ENCODE measurements at places on chromosomes 16 and 17.

GRCh38 chr17:38613981-38614779 lies 8.4 kb upstream of the SRCIN1 start:
- no peaks in the 10 kb centered on the region for H3K4me1 ChIP-seq
- peaks cover 6% of the 10 kb centered on the region for H3K36me3 ChIP-seq
- H3K27me3 ChIP-seq: peaks cover 48% of the 10 kb centered on the region
- no peak overlapping the region for H3K27ac ChIP-seq
- H3K4me3 ChIP-seq: no peak overlapping the region

- H3K27me3 ChIP-seq: peaks cover 15% of the 10 kb centered on the region
- no peaks in the 10 kb centered on the region for H3K4me1 ChIP-seq
- H3K36me3 ChIP-seq: peaks cover 2% of the 10 kb centered on the region
- DNase-seq: no peak
These were observed 28.1 kb downstream of the MMP15 start for GRCh38 chr16:58053682-58054005.

DNA sequence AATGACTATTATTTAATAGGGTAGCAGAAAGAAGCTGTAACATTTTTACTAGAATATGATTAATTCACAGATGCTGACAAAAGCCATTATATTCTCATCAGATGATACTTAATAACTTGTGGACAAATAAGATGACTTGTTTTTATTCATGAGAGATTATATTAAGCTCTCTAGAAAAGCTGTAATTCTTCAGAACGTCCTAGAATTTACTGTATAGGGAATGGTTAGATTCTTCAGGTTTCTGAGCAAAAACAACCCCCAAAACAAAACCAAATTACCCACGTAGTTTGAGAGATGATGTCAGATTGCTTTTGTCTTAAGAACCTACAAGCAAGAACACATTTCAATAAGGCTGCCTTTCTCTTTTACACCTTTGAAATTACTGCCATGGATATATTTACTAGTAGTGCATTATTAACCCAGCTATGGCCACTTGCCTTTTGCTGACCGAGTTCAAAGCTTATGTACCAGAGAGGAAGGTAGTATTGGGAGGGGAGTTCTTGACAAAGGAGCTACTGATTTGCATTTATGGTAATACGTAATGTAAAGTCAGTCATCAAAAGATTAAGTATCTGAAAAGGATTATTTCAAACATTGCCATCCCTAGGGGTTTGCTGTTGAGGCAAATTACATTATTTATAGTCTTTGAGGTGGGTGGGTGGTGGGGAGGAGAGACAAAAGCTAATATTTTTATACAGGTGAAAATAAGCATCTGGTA lies 51.7 kb downstream of the NLK start:
- DNase-seq: no peak
- H3K27me3 ChIP-seq: no peaks in the 10 kb centered on the region
- no peaks in the 10 kb centered on the region for H3K36me3 ChIP-seq

DNA sequence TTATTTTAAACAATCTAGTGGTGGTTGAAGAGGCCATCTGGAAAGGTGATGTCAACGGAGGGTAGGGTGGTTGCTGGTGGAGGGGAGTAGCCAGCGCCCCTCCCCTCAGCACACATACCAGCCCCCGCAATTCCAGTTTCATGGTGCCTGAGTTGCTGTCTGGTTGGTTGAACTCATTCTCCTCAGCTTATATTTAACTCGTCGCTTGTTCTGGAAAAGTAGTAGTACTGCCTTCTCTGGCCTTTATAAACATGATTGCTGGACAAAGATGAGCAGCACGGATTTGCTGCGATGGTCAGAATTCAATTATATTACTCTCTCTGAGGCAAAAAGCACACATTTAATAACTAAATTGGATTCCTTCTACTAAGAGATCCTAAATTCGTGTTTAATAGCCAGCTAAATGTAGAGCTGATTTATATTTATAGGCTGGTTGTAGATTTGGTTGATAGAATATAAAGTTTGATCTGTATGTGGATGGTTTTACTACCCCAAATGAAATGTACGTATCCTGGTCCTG lies 238.0 kb upstream of the TBX2 start:
- no peaks in the 10 kb centered on the region for H3K27me3 ChIP-seq
- peaks cover 15% of the 10 kb centered on the region for H3K4me1 ChIP-seq

DNA sequence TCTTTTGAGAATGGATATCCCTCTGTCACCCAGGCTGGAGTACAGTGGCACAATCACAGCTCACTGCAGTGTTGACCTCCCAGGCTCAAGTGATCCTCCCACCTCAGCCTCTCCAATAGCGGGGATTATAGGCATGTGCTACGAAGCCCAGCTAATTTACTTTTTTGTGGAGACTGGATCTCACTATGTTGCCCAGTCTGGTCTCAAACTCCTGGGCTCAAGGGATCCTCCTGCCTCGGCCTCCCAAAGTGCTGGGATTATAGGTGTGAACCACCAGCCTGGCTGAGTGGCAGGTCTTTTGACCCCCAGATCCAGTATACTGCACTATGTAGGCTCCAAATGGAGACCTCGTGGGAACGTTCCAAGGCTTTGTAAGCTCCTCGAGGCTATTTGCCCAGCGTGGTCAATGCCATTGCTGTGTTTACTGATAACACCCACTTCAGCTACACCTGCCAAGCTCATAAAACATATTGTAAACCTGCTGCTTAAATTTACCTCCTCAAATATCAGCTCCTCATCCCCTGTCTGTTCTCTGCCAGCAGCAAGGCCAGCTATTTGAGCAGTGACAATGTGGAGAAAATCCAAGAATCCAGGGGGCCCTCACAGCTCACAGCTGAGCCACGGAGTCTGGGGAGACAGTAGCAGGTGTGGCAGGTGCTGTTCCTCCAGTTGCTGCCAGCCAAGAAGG lies 16.2 kb upstream of the KIFC3 start:
- H3K27me3 ChIP-seq: peaks cover 8% of the 10 kb centered on the region
- no peaks in the 10 kb centered on the region for H3K36me3 ChIP-seq
- no peak overlapping the region for H3K4me3 ChIP-seq
- peaks cover 16% of the 10 kb centered on the region for H3K4me1 ChIP-seq
- H3K27ac ChIP-seq: peak overlapping the region; percentile 47
- no peak for DNase-seq

GRCh38 chr17:42342242-42343008 lies 45.8 kb downstream of the STAT3 start:
- no peak for DNase-seq
- no peaks in the 10 kb centered on the region for H3K27me3 ChIP-seq
- peaks cover 37% of the 10 kb centered on the region for H3K4me1 ChIP-seq
- peak overlapping the region; percentile 85 for H3K27ac ChIP-seq
- H3K36me3 ChIP-seq: peaks cover 4% of the 10 kb centered on the region

All from T-helper 17 cell (primary cell).